WTC11 (cell line): ENCODE measurements at places on chromosomes 5 and 9. TPM values are rescaled to one million over a fixed set of nuclear protein-coding genes. Genes with fewer than 3 reads are reported as not detected.

Gene CCDC152
- 15.1 to 19.0 TPM (median 18.8 TPM) in 3 replicates for total RNA-seq

Gene SLC23A1
- total RNA-seq: not detected in 3 replicates

Gene TMC1
- 0.31 to 0.41 TPM (median 0.32 TPM) in 3 replicates for total RNA-seq

Gene KCNV2
- not detected in 3 replicates for total RNA-seq

Gene SPINK4
- not detected in 3 replicates for total RNA-seq

Gene ADRB2
- 1.1 to 1.3 TPM (median 1.2 TPM) in 3 replicates for total RNA-seq

Gene RNF208
- 13.3 to 14.8 TPM (median 14.3 TPM) in 3 replicates for total RNA-seq

Gene SCGB3A2
- total RNA-seq: 57.3 to 79.1 TPM (median 66.0 TPM) in 3 replicates

Gene CDH6
- 0.87 to 2.6 TPM (median 1.1 TPM) in 3 replicates for total RNA-seq

Gene PCDHA7
- total RNA-seq: 2.3 to 2.7 TPM (median 2.4 TPM) in 3 replicates
